ENCODE measurements at places on chromosomes 1 and 21. TPM values are rescaled to one million over a fixed set of nuclear protein-coding genes. Genes with fewer than 3 reads are reported as not detected.

DNA sequence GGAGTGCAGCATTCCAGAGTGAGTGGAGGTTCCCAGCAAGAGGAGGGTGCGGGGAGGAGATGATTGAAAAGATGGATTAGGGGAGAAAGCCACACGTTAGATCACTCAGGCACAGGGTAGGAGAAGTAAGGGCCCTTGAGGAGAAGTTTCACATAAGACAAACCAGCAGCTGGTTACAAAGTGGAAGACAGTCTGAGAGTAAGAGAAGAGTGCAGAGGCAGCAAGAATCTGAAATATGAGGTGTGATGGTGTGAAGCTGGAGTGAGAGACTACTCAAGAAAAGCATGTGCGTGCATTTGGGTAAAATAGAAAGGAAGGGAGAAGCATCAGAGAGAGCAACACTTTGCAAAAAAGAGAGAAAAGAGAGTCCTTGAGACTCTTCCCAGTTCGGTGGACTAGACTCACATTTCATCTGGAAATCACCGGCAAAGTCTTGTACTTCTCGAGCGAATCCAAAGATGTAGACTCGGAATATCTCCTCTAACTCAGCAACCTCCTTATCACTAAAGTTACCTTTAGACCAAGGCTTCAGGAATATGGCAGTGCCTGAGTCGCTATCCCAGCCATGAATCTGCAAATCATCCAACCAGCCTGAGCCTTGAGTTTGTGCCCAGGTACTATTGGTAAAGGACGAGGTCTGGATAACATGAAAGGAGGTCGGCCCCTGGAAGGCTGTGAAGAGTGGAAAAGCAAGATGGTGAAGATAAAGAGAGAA lies 783 bp downstream of the CD1B start:
- DNase-seq = no peak

DNA sequence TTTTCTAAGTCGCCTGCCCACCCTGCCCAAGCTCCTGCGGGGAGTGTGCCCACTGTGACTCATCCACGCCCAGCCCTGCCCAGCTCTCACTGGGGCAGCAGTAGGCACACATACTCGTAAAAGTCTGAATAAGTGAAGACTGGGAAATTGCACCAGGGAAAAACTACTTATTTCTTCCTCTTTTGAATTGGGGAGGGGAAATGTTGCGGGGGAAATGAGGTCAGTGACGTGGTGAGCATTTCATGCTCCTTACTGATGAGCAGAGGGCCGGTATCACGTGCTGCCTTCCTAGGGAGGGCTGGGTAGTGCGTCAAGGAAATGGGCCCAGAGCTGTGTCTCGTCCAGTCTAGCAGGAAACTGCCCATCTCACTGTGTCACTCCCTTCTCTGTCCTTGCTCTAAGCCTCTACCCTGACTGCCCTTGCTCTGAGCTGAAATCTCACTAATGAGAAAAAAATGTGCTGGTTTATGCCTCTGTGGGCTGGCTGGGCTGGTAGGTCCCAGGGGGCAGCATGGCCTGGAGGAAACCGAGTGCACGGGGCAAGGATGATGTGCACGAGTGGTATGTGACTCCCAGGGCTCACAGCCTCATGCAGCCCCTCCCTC lies 13.5 kb upstream of the TNFRSF1B start:
- no peak for DNase-seq

- DNase-seq = no peak
These were observed 380.1 kb downstream of the NUF2 start for GRCh38 chr1:163701783-163702374.

The HSD3B1 gene
- total RNA-seq = not detected

The C1QTNF12 gene
- 4.8 TPM for total RNA-seq

The CELA2B gene
- total RNA-seq = 0.36 TPM
